Heart left ventricle (tissue), 16 donors: ENCODE measurements at places on chromosomes 6 and 20. TPM values are rescaled to one million over a fixed set of nuclear protein-coding genes. Genes with fewer than 3 reads are reported as not detected.

Gene RNF39
- not detected for total RNA-seq

Gene TLDC2
- total RNA-seq: not detected

Gene CNKSR3
- total RNA-seq: 30.7 TPM

Gene SSTR4
- total RNA-seq: not detected

Gene SLC22A1
- total RNA-seq: not detected

Gene ANKEF1
- 1.4 TPM for total RNA-seq

Gene ANKRD66
- total RNA-seq: not detected

Gene TGM3
- total RNA-seq: not detected

Gene PAQR8
- total RNA-seq: 7.5 TPM

Gene PCED1A
- total RNA-seq: 7.3 TPM

Gene DOK5
- total RNA-seq: 5.2 TPM

DNA sequence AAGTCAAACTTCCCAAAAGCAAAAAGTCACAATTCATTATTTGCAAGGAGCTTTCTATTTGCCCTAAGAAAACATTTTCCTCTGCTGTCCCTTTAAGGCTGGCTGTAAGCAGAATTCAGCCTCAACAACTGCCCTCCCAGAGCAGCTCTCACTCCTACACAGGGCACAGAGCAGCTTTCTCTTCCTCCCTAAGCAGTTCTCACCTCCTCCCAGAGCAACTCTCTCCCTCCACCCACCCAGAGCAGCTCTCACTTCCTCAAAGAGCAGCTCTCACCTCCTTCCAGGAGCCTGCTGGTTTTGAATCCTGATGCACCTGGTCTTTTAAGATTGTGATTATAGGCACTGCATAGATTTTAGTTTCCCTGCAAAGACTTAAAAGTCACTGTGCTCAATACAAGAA is 120.6 kb upstream of the TMEM181 start:
- H3K4me1 ChIP-seq: peaks cover 14% of the 10 kb centered on the region
- no peak overlapping the region for H3K4me3 ChIP-seq
- no peak for DNase-seq
- H3K36me3 ChIP-seq: no peaks in the 10 kb centered on the region
- H3K27ac ChIP-seq: no peak overlapping the region
- H3K27me3 ChIP-seq: no peaks in the 10 kb centered on the region

- H3K27ac ChIP-seq: no peak overlapping the region
- no peaks in the 10 kb centered on the region for H3K36me3 ChIP-seq
- no peak for DNase-seq
- H3K4me3 ChIP-seq: no peak overlapping the region
Measured at GRCh38 chr6:17169291-17169690, 67.4 kb downstream of the STMND1 start.

GRCh38 chr6:2247664-2248063 is 2.3 kb upstream of the GMDS start:
- peaks cover 20% of the 10 kb centered on the region for H3K36me3 ChIP-seq
- H3K4me3 ChIP-seq: no peak overlapping the region
- H3K4me1 ChIP-seq: no peaks in the 10 kb centered on the region
- DNase-seq: no peak
- no peak overlapping the region for H3K27ac ChIP-seq

DNA sequence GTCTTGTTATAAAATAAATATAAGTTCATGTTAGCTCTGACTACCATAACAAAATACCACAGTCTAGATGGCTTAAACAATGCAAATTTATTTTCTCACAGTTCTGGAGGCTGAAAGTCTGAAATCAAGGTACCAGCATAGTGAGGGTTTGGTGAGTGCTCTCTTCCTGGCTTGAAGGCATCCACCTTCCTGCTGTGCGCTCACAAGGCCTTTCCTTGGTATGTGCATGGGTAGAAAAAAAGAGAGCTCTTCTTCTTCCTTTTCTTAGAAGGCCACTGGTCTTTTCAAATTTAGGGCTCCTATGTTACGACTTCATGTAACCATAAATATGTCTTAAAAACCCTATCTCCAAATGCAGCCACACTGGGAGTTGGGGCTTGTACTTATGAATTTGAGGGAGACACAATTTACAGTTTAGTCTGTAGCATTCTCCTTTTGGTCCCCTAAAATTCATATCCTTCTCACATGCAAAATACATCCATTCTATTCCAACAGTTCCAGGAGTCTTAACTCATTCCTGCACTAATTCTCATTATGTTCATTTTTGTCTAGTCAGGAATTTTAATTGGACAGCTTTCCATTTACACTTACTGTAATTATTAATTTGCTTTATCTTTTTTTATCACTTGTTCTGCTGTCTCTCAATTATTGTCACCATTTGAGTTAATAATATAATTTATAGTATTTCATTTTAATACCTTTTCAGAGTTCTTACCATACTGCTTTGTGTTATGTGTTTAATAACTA is 381.9 kb upstream of the EPHA7 start:
- H3K36me3 ChIP-seq: no peaks in the 10 kb centered on the region
- H3K4me3 ChIP-seq: no peak overlapping the region
- H3K27ac ChIP-seq: no peak overlapping the region
- H3K27me3 ChIP-seq: no peaks in the 10 kb centered on the region
- no peak for DNase-seq

DNA sequence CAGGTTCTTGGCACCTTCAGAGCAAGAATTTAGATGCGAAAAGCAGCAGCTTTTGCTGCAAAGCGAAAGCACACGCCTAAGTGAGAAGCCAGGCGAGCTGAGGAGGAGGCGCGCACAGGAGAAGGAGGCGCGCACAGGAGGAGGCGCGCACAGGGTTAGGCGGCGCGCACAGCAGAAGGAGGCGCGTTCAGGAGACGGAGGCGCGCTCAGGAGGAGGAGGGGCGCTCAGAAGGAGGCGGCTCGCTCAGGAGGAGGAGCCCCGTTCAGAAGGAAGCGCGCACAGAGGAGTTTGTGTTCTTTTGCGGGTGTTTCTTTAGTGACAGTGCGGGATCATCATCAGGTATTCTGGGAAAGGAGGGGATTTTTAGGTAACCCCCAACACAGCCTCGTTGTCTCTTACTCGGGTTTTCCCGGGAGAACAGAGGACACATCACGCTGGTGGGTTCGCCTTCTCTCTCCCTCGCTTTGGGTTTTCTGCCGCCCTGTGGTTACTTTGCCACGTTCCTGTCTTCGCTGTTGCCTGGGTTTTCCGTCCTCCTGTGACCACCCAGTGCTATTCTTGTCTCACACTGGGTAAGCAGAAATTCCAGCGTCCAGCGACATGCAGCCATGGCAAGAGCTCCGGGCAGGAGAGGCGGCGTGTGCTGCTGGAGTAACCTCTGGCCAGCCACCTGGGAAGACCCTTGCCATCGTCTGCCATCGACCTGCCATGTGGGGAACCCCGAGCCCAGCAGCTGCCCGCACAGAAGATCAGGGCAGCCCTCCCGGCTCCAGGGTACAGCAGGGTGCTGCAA is 47.0 kb downstream of the WDR27 start:
- no peaks in the 10 kb centered on the region for H3K36me3 ChIP-seq
- H3K4me1 ChIP-seq: peaks cover 6% of the 10 kb centered on the region
- H3K27ac ChIP-seq: no peak overlapping the region
- H3K27me3 ChIP-seq: no peaks in the 10 kb centered on the region
- DNase-seq: no peak

- no peaks in the 10 kb centered on the region for H3K36me3 ChIP-seq
- H3K27me3 ChIP-seq: no peaks in the 10 kb centered on the region
- H3K4me1 ChIP-seq: peaks cover 28% of the 10 kb centered on the region
- peak; percentile 78 for DNase-seq
Measured at GRCh38 chr20:45933266-45934045, 1.0 kb upstream of the PCIF1 start.

DNA sequence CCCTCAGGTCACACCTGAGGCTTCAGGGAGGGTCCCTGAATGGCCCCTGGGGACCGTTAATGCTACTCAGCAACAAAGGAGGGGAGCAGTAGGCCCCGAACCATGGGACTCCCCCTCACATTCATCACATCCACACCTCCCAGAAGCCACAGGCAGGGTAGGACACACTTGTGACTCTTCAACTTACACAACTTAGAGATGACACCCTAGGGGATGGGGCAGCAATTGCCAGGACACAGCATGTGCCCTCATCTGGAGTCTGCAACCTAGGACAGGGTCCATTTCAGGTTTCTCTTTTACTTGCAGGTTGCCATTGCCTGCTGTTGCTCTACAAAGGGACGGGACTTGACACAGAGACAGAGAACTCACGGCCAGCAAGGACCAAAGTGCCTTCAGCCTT is 770 bp downstream of the ULBP3 start:
- no peak for DNase-seq
- peaks cover 4% of the 10 kb centered on the region for H3K4me1 ChIP-seq
- H3K4me3 ChIP-seq: peak overlapping the region; percentile 61
- H3K27ac ChIP-seq: no peak overlapping the region
- H3K36me3 ChIP-seq: no peaks in the 10 kb centered on the region
- no peaks in the 10 kb centered on the region for H3K27me3 ChIP-seq

GRCh38 chr6:144548536-144548935 is 263.4 kb downstream of the UTRN start:
- H3K4me3 ChIP-seq: no peak overlapping the region
- H3K4me1 ChIP-seq: no peaks in the 10 kb centered on the region
- H3K36me3 ChIP-seq: no peaks in the 10 kb centered on the region
- no peak overlapping the region for H3K27ac ChIP-seq
- no peaks in the 10 kb centered on the region for H3K27me3 ChIP-seq
- no peak for DNase-seq

DNA sequence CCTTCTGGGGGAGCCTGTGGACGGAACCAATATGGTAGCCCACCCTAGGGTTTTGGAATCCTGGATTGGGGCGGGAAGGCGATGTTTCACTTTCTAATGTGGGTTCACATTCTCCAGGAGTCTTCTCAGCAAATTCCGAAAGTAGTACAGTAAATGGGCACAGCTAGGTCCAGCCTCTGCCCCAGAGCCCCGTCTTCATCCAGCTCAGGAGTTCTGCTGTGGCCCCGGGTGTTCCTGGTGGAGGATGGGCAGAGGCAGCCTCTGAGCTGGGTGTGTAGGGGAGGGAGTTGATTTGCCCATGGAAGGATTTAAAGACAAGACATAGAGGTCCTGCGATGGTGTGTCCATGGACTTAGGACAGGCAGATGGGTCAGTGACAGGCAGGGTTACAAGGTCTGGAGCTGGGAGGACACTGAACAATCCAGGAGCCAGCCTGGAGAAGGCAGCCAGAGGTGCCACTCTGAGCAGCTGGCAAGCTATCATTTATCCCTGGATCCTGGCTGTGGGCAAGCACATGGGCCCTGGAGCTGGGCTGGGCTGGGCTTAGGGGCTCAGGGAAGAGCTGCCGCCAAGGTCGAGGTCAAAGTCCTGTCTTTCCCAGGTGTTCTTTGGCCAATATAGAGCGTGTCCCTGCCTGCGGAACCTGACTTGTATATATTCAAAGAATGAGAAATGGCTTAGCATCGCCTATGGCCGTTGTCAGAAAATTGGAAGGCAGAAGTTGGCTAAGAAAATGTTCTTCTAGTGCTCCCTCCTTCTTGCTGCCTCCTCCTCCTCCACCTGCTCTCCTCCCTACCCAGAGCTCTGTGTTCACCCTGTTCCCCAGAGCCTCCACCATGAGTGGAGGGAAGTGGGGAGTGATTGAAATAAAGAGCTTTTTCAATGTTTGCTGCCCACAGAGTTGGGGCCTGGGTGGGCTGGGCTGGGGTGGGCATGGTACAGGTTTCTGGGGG is 6.7 kb downstream of the CLPSL1 start:
- H3K27me3 ChIP-seq: peaks cover 21% of the 10 kb centered on the region
- no peak overlapping the region for H3K4me3 ChIP-seq
- no peaks in the 10 kb centered on the region for H3K36me3 ChIP-seq
- no peak for DNase-seq
- H3K4me1 ChIP-seq: no peaks in the 10 kb centered on the region

- DNase-seq: no peak
- no peak overlapping the region for H3K27ac ChIP-seq
- H3K36me3 ChIP-seq: no peaks in the 10 kb centered on the region
- no peaks in the 10 kb centered on the region for H3K27me3 ChIP-seq
Measured at GRCh38 chr6:138275976-138276375, 57.7 kb upstream of the PBOV1 start.

DNA sequence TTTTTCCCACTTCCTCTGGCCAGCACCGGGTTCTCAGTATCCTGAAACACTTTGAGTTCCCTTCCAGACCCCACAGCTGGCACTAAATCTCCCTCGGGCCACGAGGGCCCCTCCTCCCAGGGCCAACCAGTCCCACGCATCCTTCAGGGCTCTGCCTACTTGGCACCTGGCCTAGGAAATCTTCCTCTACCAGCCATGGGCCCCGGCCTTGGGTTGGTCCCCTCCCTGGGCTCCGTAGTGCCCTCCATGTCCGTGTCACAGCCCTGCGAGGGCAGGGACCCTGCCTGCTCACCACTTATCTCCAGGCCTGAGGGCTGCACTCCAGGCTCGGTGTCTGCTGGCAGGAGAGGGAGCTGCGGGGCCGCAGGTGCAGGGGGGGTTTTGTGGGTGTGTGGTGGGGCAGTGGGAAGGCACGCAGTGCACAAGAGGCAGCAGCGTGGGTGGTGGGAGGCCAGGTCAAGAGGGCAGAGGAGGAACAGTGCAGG is 48.8 kb upstream of the CDH22 start:
- DNase-seq: peak; percentile 55
- no peaks in the 10 kb centered on the region for H3K36me3 ChIP-seq
- H3K4me3 ChIP-seq: no peak overlapping the region
- no peaks in the 10 kb centered on the region for H3K27me3 ChIP-seq
- peaks cover 52% of the 10 kb centered on the region for H3K4me1 ChIP-seq

DNA sequence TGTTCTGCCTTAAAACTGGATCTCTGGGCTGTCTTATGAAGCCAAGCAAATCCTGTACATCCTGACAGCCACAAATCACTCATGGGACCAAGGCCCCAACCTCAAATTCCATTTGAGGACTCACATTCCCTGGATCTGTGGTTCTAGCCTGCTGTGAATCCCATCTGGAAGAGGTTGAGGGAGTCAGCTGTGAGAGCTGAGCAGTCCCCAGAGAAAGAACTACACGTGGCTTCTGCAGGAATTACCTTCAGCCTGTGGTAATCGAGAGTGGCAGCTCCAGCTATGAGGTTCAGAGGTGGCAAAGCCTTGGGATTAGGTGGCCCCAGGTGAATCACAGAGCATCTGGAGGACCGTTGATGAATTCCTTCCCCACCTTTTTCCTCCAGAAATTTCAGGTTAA is 245.2 kb downstream of the SLC24A3 start:
- H3K27me3 ChIP-seq: no peaks in the 10 kb centered on the region
- DNase-seq: no peak
- H3K36me3 ChIP-seq: no peaks in the 10 kb centered on the region
- no peaks in the 10 kb centered on the region for H3K4me1 ChIP-seq

GRCh38 chr6:75280131-75280855 is 4.3 kb downstream of the TMEM30A start:
- H3K4me1 ChIP-seq: peaks cover 47% of the 10 kb centered on the region
- H3K36me3 ChIP-seq: no peaks in the 10 kb centered on the region
- no peak for DNase-seq
- H3K4me3 ChIP-seq: no peak overlapping the region

DNA sequence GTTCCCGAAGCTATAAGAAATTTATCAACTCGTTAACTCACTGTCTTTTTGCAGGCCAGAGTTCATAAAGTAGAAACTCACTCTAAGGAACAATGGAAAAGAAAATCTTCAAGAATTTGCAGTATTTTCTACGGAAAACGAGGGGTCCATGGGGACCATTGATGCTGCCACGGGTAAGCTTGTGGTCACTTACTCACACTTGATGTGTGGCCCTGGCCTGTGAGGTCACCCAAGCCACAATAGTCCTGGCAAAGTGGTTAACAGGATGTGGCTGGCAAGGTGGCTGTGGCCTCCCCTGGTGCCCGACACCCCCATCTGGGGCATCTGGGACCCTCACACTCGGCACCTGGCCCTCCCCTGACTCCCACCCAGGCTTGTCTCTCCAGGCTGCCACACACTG is 123.4 kb downstream of the C6orf118 start:
- H3K36me3 ChIP-seq: no peaks in the 10 kb centered on the region
- H3K27ac ChIP-seq: no peak overlapping the region

- no peaks in the 10 kb centered on the region for H3K4me1 ChIP-seq
- DNase-seq: no peak
- H3K27me3 ChIP-seq: no peaks in the 10 kb centered on the region
Measured at GRCh38 chr6:24968783-24969182, 33.0 kb upstream of the RIPOR2 start.
